ENCODE measurements at places on chromosomes 11 and 22.

GRCh38 chr22:44438481-44439131 is 59.4 kb downstream of the RTL6 start:
- no peak for DNase-seq

GRCh38 chr11:105372206-105372605 is 232.6 kb upstream of the CARD18 start:
- DNase-seq, result no peak

DNA sequence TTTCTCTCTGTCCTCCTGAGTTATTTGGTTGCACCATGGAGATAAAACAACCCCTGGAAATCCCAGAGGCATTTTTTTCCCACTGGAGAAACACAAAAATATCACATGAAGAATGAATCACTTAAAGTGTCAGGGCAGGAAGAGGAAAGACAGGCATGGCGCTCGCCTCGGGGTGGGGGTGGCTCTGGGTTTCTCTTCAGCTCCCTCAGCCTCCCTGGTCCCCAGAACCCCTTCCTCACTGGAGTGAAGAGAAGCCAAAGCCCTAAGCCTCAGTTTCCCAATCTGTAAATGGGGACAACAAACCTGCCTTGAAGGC is 938 bp downstream of the SHISAL1 start:
- DNase-seq, result no peak

GRCh38 chr11:128053981-128054931 is 533.1 kb downstream of the ETS1 start:
- no peak for DNase-seq

DNA sequence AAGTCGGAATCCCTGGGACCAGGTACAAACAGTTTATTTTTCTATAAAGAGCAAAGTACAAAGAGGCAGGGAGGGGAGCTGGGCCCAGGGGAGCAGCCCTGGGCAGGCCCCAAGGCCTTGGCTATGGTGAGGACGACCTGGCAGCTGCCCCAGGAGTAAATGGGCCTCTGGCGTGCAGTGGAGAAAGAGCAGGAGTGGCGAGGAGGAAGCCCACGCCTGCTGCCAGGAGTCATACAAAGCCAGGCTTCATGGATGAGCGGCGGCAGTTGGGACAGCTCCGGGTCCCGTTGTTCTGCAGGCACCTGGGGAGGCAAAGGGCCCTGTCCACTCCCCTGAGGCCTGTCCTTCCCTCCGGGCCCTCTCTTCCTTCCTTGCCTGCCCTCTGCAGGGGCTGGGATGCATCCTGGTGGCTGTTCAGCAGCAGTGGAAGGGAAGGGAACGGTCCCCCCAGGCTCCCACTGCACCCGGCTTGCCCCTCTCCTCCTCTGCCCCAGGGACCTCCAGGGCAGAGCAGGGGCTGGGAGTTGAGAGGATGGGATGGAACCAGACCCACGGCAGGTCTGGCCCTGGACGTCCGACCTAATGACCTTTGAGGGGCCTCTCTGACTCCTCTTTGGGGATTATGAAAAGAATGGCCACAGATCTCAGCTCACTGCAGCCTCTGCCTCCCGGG is 11.1 kb downstream of the RAPSN start:
- DNase-seq, result no peak

DNA sequence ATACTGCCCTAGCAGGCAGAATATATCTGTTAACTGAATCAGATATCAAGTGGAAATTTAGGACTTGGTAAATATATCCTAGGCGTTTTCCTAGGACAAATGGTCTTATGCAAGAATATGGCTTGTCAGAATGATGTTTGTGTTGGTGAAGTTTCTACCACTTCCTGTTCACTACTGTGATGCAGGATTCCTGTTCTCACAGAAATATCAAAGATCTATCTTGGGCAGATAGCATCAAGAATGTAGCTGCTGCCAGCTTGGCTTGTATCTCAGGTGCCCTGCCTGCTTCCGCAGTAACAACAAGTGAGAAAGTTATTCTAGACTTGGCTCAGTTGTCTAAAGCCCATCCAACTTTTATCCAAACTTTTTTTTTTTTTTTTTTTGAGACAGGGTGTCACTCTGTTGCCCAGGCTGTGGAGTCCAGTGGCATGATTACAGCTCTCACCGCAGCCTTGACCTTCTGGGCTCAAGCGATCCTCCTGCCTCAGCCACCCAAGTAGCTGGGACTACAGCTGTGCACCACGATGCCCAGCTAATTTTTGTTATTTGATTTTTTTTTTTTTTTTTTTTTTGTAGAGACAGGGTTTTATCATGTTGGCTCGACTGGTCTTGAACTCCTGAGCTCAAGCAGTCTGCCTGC is 61.3 kb downstream of the PPME1 start:
- no peak for DNase-seq

DNA sequence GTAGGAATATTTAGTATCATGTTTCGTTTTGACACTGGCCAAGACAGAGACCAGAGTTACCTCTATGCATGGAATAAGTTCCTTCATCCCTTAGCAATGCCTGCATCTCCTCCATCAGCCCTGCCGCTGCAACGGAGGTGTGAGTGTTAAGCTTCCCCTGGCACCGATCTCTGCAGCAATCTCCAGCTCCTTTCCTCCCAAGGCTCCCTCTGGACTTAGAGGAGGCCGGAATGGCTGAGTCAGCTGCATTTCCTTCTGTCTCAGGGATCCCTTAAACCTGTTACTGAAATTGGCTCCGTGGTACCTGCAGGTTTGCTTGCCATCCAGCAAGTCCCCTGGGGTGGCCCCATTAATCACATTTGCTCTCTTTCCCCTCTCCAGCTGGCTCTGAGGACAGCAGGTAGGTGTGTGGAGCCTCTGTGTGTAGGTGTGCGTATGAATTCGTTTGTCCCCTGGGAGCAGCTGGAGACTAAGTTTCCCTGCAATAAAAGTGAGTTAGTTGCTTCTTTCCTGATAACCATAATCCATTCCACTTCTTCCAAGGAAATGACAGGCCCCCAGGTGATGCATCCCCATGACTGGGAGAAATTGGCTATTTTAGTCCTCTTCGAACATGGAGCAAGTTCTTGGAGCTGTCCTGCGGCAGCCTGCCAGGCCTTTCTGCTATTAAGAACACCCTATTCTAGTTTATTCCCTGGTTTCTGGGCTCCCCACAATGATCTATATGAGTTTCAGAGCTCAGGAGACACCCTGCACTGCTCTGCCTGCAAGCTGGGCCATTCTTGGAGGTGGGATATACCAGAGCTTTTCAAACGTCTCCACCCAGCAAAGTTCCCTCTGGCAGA is 457.2 kb upstream of the CADM1 start:
- DNase-seq, result no peak

GRCh38 chr22:44479662-44480061 is 18.4 kb downstream of the RTL6 start:
- DNase-seq, result no peak

- DNase-seq, result no peak
Measured at GRCh38 chr22:25702040-25702439, 39.9 kb upstream of the MYO18B start.

- no peak for DNase-seq
Measured at GRCh38 chr11:70106757-70107156, 28.6 kb downstream of the ANO1 start.

- DNase-seq, result no peak
Measured at GRCh38 chr11:77172666-77172982, 44.6 kb downstream of the MYO7A start.

DNA sequence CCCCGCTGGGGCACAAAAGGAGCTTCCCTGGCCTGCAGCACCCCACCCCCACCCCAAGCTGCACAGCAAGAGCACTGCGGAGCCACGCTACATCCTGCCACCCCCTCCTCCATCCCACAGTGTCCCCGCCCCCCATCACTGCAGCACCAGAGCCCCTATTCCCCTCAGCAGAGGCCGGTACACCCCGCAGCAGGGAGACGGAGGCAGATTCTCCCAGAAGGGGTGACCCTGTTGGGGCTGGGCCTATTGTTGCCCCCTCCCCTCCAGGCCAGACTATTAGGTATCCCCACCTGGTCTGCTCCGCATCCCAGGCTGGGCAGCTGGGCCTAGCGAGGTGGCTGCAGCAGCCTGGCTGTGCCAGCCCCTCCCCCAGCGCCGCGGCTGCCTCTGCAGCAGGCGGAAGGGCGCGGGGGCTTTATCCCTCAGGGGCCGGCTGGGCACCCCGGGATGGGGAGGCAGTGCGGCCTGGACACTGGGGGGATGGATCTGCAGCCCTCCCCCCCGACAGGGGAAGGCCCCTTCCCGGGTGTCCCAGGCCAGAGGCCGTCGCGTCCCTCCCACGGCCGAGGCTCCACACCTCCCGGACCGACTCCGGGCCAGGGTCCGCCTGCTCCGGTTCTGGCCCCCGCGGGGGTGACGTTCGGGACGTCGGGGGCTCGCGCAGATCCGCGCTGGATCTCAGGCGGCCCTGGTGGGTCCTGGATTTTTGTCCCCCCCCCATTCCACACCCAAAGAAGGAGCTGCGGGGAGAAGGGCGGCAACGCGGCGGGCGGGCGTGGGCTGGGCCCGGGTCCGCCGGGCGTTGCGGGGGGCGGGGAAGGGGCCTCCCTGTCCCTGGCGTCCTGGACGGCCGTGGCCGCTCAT is 943 bp downstream of the DUSP8 start:
- DNase-seq, result no peak

GRCh38 chr11:111456086-111456858 is 55.9 kb downstream of the BTG4 start:
- no peak for DNase-seq

- no peak for DNase-seq
Measured at GRCh38 chr11:62928011-62928410, 6.8 kb upstream of the CHRM1 start.

GRCh38 chr22:37538590-37539357 is 19.6 kb upstream of the CARD10 start:
- DNase-seq, result peak; percentile 87

GRCh38 chr11:124758355-124759265 is 3.5 kb downstream of the ESAM start:
- no peak for DNase-seq

- no peak for DNase-seq
Measured at GRCh38 chr11:117072517-117073461, 25.4 kb downstream of the SIK3 start.

GRCh38 chr11:74077193-74077592 is 68.3 kb upstream of the UCP3 start:
- DNase-seq, result no peak

DNA sequence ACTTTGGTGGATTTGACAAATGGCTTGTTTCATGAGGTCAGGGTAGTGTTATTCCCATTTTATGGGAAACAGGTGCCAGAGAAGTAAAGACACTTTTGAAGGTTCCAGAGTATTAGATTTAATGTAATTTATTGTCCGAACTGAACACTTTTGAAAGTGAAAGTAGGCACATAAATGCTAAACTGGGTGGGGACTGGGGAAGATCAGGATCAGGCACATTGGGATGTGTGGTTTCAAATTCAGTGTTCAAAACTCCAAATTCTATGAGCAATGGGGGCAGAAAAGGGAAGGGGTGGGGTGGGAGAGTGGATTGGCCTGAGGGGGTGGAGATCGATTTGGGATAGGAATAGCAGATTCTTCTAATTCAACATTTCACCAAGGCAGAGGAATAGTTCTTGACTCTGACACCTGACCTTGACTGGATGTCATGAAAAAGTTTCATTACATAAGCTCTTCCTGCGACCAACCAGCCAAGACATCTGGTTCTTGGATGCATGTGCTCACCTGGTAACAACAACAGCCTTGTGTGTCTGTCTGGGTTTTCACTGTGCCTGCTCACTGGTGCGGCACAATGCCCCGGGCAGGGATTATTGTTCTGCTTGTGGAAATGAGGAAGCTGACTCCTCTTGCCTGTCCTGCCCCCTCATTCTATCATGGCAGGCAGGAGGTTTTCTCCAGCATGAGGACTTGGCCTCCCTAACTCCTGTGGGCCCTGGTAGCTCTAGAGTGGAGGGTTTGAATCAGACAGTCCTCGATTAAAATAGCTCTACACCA is 10.8 kb downstream of the PPFIBP2 start:
- DNase-seq, result no peak

GRCh38 chr11:97956904-97957303 is 1063.8 kb upstream of the CNTN5 start:
- no peak for DNase-seq

DNA sequence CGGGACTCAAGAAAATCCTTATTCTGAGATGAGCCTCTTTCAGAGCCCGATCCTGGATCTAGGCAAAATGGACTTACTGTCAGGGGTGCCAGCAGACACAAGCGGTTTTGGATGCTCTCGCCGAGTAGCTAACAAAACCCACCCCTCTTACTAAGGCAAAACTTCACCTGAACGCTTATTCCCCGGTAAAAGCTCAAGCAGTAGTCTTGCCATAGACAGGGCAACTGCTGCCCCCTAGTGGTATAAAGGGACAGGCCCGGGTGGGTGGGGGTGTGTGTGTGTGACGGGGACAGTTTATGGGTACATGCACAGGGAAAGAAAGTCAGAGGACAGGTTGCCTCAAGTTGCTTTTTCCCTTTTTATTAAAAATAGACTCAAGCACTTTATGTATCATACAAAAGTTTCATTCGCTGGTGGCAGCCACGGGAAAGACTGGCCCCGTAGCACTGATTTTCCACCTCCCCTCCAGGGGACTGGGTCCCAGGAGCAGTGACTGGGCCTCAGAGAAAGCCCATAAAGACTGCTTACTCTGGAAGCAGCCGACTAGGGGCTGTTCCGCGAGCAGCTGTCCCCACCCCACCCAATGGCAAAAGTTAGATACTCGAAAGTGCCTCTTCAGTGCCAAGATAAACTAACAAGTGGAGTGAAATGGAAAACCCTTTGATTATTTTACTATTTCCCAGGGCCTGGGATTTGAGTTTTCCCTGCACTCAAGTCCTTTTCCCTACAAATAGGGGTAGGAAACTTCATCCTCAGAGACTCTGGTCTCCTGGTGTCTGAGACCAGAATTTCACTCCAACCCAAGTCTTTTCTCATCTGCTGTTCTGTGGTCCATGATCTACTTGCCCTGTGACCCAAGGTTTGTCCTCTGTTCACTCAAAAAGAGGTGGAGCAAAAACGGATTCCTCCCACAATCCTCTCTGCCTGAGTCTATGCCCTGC is 4.7 kb downstream of the YPEL4 start:
- DNase-seq, result peak; percentile 72

GRCh38 chr11:7540830-7541555 is 27.2 kb downstream of the PPFIBP2 start:
- DNase-seq, result no peak

All from GM18507 (cell line).